Kasumi-1 (cell line): ENCODE measurements at places on chromosomes 3 and 15.

- DNase-seq = peak; percentile 33
Measured at GRCh38 chr15:84773716-84774115, 25.3 kb downstream of the ZNF592 start.

- no peak for DNase-seq
Measured at GRCh38 chr15:79035111-79035601, 55.4 kb downstream of the RASGRF1 start.

GRCh38 chr15:38651328-38652038 lies 86.9 kb upstream of the RASGRP1 start:
- no peak for DNase-seq

GRCh38 chr3:189507856-189508255 lies 123.3 kb upstream of the TP63 start:
- DNase-seq = peak; percentile 60

- no peak for DNase-seq
Measured at GRCh38 chr3:109125902-109126301, 8.0 kb upstream of the MORC1 start.

- no peak for DNase-seq
Measured at GRCh38 chr3:81763001-81763400, 1.6 kb upstream of the GBE1 start.

DNA sequence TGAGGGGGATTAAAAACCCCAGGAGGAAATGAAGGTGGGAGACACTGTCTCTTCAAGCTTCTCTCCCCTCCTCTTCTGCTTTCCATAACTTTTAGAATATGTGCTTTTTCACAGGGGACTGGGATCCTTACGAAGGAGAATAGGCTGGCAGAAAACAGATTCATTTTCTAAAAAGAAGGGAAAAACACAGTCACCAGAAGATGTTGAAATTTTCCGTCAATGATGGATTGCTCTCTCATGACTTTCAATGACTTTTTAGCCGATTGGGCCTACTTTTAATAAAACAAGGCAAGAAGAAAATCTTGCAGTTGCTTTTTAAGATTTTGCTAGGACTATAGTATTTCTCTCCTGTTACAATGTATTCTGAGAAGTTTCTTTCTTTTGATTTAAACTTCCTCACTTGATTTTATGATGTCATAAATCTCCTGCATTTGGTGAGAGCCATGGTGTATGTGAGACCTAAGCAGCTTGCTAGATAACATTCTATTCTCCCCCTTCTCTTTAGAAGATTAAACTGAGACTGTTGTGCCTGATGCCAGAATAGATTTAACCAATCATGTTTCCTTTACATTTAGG lies 241.2 kb downstream of the FEZF2 start:
- DNase-seq = no peak

DNA sequence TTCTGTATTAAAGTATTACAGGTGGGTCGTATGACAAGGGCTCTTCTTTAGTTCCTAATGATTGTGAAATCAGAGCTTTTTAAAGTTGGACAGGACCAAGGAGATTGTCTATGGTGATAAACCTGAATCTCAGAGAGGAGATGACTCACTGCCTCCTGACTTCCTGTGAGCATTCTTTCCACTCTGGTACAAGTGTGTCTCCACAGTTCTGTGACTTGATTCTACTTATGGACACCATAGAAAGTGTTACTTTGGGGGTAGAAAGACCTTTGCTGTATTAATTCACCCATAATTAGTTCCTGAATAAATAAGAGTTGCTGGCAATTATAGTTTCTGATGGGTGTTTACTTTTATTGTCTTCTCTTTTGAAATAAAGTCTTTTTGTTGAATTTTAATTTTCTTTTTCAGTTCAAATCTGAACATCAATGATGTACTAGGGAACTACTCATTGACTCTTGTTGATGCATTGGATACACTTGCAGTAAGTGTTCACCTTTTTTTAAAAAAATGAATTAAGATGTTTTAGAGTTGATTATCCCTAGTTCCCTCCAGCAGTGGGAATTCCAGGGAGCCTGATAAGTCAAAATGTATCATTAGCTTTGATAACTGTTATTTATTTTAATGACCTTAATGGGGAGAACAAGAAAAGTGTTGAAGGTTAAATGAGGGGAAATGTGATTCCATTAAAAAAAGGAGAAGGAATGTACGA lies 7.4 kb downstream of the EDEM1 start:
- peak; percentile 49 for DNase-seq

GRCh38 chr15:67465196-67465952 lies 55.6 kb upstream of the C15orf61 start:
- no peak for DNase-seq

GRCh38 chr3:138747225-138747624 lies 87.5 kb downstream of the PIK3CB start:
- DNase-seq = no peak

GRCh38 chr3:81778678-81779182 lies 17.3 kb upstream of the GBE1 start:
- no peak for DNase-seq

GRCh38 chr15:85771781-85772445 lies 22.8 kb downstream of the KLHL25 start:
- DNase-seq = no peak

- no peak for DNase-seq
Measured at GRCh38 chr3:128706086-128706615, 19.8 kb upstream of the RAB7A start.

GRCh38 chr3:157152438-157152837 lies 7.5 kb downstream of the CCNL1 start:
- no peak for DNase-seq

GRCh38 chr3:190210608-190211007 lies 89.9 kb upstream of the P3H2 start:
- DNase-seq = no peak

DNA sequence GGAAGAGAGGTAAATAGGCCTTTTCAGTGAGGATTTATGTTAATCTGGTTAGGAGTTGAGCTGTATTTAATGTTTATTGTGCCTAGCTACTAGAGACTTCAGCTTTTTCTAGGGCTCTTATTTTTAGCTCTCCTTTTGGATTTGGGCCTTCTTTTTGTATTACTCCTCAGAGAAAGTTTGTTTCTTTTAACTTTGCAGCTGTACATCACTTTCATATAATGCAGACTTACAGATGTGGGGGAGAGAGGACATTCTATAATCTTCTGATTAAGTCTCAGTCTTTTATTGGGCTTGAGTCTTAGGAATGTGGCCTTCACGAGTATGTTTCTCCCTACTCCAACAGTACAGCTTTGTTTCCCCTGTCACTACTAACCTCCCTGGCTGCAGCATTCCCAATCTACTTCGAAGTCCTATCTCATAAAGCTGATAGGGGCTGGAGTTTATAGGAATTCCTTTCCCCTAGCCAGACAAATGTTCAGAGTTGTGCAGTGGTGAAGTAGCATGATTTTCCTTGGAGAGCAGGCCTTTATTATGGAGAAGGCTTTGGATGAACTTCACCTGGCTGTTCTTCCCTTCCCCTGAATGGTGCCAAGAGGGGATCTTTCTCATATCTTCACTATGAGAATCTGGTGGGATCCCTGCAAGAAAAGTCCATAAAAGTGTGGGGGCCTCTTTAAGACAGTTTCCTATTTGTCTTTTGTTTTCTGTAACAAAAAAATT lies 82.2 kb upstream of the CBLB start:
- DNase-seq = no peak

GRCh38 chr3:115930168-115930567 lies 306.9 kb downstream of the GAP43 start:
- no peak for DNase-seq

GRCh38 chr15:71093054-71094024 lies 21.9 kb upstream of the THSD4 start:
- DNase-seq = no peak

DNA sequence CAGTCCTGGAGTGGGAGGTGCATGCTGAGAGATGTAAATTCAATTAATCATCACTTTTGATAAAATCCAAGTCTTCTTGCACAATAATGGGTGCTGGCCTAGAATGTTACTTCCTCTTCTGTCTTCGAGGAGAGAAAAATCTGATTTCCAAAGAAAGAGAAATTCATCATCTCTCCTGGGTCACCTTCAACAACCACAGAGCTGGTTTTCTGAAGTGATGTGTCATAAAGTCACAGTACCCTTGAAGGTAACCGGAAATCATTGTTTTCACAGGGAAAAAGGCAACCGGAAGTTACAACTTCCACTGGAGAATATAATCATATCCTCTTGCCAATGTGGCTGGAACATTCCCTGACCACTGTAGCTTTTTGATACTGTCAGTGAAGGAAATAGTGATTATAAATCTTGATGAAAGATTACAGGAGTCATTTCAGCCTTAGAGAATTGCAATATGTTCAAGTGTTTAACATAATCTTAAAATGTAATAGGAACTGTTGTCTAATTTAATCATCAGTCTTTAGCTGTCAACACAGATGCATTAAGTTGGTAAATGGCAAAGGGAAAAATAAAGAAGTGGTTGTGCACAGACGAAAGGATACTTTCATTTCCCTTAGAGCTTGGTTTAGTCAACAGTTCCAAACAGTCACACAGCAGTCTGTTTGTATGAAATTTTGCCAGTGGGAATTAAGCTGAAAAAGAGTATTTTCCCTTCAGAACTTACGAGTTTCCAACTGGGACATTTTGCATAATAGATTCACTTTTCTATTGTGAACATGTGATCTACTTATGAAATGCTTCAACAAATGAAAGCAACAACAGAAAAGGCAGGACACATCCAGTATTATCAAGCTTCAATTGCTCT lies 106.5 kb upstream of the SLC4A7 start:
- DNase-seq = peak; percentile 50

GRCh38 chr15:63540449-63540848 lies 36.1 kb downstream of the USP3 start:
- DNase-seq = no peak

DNA sequence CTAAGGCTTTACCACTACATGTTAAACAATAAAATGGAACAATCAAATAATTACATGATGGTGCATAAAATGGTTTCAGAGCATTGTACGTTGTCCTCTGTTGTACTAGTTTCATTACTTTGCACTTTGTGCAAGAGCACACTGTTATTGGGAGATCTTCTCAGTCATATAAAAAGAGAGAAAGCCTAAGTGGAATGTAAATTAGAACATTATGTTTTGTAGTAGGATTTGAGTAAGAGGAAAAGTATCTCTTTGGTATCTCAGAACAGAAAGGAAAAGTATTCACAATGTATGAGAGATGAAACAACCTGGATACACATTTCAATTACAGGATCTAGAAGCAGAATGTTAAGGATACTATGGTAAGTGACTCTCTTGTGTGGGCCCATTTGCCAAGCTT lies 26.9 kb upstream of the PLSCR2 start:
- no peak for DNase-seq

DNA sequence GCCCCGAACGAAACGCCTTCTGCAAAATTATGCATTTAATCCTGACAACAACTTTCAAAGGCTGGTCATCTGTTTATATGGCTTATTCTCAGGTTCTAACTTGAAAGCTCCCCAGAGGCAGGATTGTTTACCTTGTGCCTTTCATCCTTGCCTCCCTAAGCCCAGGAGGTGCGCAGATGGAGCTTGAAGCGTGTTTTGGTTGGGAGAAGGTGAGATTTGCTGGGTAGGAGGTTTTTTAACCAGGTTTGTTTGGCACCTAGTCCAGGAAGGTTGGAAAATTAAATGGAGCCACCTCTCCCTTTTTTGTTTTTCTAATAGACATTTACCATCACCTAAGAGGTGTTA lies 675 bp downstream of the TSEN2 start:
- no peak for DNase-seq

GRCh38 chr3:83131236-83131635 lies 1369.8 kb upstream of the GBE1 start:
- DNase-seq = no peak

DNA sequence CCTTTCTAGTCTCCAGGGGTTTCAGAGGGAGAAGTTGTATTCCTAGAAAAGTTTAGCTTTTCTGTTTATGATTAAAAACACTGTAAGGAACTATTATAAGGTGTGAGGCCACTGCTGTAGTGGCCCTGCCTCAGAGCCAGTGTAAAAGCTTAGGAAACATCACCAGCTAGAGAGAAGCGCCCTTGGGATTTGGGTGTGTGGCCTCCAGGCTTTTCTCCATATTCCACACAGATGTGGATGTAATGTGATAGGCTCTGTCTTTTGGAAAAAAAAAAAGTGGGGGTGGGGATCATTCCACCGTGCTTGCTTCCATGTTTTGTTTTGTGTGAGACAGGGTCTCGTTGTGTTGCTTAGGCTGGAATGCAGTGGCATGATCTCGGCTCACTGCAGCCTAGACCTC lies 13.9 kb downstream of the SEC61A1 start:
- no peak for DNase-seq

DNA sequence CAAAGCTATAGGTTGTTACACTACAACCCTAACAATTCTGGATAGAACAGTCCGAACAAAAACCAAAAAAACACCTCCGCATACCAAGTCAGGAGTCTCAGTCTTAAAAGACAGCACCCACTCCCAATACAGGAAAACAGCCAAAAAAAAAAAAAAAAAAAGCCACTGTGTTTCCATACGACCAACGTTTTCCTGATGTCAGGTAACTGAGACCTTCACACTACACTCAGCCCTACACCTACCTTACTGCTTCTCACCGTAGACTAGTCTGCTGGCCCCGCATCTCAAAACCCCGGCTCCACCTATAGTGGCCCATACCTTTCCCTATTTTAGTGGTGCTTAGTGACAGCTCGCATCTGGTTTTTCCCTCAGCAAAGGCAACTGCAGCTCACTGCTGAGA lies 339.5 kb upstream of the ADAMTS9 start:
- no peak for DNase-seq

GRCh38 chr3:40045051-40045450 lies 235.6 kb downstream of the MYRIP start:
- DNase-seq = no peak

- DNase-seq = peak; percentile 20
Measured at GRCh38 chr3:13277860-13278531, 142.1 kb downstream of the NUP210 start.

GRCh38 chr3:72625602-72626337 lies 222.5 kb downstream of the SHQ1 start:
- DNase-seq = no peak

DNA sequence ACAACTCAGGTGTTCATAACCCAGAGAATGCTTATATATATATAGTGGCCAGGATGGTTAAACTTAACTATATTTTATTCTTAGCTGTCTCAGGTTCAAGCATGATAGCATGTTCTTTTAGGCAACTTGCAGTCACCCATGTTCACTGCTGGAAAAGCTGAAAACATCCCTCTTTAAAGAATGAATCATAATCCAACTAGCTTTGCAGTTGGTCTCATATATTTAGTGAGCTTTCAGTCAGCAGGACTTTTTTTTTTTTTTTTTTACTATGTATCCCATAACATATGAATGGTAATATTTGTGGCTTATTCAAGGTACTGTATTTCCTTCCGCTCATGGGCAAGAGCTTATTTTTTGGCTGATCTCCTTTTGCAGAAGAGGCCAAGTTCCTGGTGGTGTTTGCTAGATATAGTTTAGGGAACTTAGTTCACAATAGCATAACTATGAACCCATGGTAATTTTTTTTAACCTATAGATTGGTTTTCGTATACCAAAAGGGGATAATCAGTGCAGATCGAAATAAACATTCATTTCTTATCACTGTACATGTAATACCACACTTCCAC lies 77.6 kb downstream of the CMSS1 start:
- DNase-seq = peak; percentile 85

DNA sequence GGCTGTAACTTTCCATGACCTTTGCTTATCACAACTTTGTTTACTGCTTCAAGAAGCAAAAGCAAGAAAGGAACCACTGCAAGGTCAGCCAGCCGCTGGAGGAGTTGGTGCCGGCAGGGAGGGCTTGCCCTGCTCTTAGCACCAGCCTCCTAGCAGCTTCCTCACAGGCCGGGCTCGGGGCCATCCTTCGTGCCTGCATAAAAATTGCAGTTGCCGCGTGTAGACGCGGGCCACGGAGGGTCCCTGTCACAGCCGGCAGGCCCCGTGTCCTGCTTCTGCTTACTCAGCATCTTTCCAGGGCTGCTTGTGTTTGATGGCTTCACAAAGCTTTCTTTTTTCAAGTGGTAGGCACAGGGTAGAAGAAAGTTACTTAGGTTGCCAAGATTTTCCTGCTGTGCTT lies 84.4 kb downstream of the PGPEP1L start:
- DNase-seq = no peak
